ENCODE measurements at places on chromosomes 5 and 9.

DNA sequence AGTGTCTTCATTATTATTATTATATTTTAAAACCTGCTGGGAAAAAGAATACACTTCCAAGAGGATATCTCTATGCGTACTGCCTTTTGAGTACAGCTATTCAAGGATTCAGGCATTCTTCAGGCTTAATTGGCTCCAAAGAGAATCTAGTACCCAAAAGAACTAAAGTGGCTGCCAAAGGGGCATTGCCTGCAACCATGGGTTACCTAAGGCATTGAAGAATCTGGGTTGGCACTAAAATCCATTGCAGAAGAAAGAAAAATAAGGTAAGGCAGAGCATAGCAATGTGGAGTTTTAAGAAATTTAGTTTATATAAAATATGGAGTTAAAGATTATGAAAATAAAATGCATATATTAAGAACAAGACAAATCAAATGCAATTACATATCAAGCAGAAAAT, 223.5 kb downstream of the TMEM161B start:
- no peak for DNase-seq

DNA sequence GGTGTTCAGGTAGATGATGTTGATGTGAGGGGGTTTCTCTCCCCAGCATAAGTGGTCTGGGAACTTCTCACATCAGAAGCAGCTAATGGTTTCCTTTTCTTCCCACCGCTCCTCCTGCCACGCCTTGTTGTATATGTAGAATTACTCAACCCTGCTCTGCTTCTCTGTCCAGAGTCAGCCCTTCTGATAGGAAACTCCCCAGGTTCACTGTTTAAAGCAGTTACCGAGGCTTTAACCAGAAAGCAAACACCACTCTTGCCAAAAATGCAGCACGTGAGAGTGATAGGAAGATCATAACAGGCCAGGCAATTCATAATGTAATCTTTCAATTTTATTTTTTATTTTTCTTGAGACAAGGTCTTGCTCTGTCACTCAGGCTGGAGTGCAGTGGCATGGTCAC, 10.5 kb upstream of the TMEM252 start:
- no peak for DNase-seq

- no peak for DNase-seq
These were observed 31.4 kb upstream of the PSD2 start for GRCh38 chr5:139763930-139764791.

GRCh38 chr5:178325679-178326373, 93.2 kb upstream of the PHYKPL start:
- no peak for DNase-seq

DNA sequence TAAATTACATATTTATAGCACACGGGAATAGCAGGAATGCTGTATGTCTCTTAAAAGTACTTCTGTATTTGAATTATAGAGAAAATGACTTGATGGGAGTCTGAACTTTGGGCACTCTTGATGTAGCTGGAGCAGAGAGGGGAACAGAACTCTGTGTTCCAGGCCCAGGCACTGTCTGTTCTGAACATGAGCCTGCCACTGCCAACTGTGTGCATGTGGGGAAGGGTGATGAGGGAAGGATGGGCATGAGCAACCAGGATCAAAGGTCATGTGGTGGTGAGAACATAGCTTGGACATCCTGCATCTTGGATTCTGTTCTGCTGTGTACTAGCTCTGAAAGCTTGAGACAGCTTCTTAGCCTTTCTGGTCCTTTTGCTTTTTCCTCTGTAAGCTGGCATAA, 16.4 kb upstream of the ZBED3 start:
- DNase-seq = no peak

DNA sequence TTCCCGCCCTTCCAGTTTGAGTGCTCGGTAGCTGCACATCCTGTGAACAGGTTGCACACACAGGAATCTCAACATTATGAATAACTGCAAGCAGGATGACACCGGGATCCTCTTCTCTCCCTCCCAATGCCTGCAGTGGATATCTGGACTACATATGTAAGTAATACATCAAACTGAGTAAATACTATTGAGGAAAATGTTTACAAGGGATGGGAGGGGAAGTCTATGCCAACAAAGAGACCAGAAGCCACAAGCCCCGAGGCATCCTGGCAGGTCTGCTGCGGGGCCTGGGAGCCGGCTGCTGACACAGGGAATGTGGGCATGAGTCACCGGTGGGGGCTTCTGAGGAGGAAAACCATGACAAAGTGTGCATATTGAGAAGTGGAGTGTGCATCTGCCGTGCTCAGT, 8.6 kb upstream of the ANKRD33B start:
- no peak for DNase-seq

DNA sequence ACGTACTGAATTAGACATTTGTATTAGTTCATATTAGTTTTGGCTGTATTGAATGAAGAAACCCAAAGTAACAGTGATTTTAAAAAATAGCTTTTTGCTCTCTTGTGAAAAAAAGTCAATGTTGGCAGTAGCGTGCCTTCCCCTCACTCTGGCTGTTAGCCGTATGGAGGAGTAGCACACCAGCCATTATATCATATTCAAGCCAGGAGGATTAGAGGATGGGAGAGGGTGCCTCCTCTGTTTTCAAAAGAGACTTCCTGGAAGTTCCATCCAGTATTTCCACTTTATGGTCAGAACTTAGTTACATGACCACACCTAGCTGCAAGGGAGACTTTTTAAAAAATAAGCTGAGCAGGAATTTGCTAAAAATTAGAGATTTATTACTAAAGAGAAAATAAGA, 41.2 kb downstream of the GPR21 start:
- DNase-seq = no peak

DNA sequence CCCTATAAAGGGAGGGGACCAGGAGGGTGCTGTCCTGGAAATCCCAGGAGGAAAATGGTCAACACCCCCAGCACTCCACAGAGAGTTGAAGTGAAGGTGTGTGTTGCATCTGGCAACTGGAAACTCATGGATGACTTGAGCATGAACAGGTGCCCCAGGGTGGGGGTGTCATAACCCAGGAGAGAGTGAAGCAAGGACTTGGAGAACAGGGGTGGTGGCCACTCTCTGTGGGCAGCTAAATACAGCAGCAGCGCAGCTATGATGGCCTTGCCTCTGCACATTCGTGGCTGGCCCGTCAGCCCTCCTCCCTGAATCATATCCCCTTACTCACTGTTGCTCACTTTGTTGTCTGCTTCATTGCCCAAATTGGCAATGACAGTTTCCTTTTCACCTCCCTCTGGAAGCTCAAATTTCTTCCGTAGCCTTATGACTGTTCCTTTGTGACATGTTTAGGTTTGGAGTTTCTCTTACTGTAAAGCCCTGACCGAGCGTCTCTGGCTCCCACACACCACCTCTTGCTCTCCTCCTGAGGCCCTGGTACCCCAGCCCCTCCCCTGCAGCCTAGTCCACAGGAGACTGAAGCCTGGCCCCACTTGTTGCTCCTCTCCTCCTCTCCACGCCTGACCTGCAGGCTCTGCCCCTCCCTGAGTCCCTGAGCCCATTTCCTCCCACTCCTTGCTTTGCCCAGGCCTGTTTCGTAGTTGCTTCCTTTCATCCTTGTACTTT, 185.8 kb downstream of the CD180 start:
- no peak for DNase-seq

DNA sequence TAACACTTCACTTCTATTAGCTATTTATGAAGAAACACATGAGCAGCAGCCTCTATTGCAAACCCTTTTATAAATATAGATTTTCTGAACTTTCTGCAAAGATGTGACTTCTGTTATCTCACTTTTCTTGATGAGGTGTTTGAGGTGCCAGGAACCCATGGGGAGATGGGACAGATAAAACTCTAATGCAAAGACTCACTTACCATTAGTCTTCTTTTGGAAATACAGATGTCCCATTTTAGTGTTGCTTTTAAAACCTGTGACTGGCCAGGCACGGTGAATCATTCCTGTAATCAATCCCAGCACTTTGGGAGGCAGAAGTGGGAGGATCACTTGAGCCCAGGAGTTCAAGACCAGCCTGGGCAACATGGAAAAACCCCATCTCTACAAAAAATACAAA, 171.3 kb upstream of the GAS1 start:
- no peak for DNase-seq

DNA sequence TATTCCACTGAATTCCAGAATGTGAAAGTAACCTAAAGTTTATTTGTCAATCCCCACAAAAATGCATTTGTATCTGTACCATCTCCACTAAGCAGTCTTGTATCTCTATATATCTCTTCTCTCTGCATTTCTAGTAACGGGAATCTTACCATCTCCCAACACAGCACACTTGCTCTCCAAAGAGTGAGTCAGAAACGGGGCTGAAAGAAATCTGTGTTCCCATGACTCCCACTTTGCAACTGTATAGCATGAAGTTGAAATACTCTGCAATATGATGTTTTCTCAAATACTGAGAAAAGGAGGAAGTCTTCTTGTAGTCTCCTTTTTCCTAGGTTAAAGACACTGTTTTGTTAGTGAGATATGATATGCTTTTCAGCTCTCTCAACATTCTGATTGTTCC, 848.8 kb upstream of the ACO1 start:
- DNase-seq = no peak

DNA sequence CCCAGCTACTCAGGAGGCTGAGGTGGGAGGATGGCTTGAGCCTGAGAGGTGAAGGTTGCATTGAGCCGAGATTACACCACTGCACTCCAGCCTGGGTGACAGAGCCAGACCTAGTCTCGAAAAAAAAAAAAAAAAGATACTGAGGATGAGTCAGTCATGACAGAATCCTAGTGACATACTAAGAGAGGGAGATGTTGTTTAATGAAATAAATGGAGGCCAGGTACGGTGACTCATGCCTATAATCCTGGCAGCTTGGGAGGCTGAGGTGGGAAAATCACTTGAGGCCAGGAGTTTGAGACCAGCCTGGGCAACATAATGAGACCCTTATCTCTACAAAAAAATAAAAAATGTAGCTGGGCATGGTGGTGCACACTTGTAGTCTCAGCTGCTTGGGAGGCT, 107.2 kb downstream of the ZFAND5 start:
- no peak for DNase-seq

- DNase-seq = no peak
These were observed 113.7 kb downstream of the HTR4 start for GRCh38 chr5:148540647-148541046.

- no peak for DNase-seq
These were observed 163.6 kb upstream of the SMIM23 start for GRCh38 chr5:171622010-171622409.

GRCh38 chr5:40879163-40879942, 29.9 kb upstream of the C7 start:
- no peak for DNase-seq

DNA sequence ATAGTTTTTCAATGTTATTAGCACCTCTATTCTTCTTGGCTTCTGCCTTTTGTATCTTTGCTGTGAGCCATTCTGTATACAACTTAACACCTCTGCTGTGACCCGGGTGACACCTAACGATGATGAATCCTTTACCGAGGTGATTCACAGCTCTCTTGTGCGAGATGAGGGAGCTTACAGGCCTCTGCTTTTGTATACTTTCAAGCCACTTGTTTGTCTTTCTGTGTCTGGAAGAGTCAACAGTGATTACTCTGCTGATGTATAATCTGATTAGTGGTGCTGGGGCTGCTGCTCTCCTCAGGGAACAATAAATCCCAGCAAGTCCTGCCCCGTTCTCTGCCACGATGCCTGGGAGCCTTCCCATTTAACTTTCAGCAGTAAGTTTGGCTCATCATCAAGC, 442.9 kb upstream of the SGCD start:
- DNase-seq = no peak

- no peak for DNase-seq
These were observed 6.2 kb downstream of the ASS1 start for GRCh38 chr9:130451004-130451390.

- no peak for DNase-seq
These were observed 85.6 kb upstream of the LMX1B start for GRCh38 chr9:126528111-126528510.

GRCh38 chr5:159322180-159322579, 8.1 kb downstream of the IL12B start:
- DNase-seq = no peak

DNA sequence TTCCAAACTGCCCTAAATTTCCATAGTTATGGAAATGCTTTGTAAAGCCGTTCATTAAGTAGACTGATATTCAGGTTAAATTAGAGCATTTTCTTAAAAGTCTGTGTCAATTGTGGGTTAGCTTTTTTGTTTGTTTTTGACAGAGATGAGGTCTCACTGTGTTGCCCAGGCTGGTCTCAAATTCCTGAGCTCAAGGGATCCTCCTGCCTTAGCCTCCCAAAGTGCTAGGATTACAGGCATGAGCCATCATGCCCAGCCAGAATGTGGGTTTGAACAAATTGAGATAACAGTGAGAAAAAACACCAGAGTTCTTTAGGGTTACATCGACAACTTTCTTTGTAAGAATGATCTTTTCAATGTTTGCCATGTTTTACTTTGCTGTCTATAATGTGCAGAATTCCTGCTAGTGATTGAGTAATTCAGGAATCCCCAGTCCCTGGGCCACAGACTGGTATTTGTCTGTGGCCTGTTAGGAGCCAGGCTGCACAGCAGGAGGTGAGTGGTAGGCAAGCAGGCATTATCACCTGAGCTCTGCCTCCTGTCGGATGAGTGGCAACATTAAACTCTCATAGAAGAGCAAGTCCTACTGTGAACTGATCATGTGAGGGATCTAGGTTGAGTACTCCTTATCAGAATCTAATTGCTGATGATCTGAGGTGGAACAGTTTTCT, 80.5 kb downstream of the RAI14 start:
- no peak for DNase-seq

GRCh38 chr9:90706230-90706629, 63.6 kb upstream of the DIRAS2 start:
- DNase-seq = no peak

- no peak for DNase-seq
These were observed 151.1 kb upstream of the POU5F2 start for GRCh38 chr5:93892481-93892880.

DNA sequence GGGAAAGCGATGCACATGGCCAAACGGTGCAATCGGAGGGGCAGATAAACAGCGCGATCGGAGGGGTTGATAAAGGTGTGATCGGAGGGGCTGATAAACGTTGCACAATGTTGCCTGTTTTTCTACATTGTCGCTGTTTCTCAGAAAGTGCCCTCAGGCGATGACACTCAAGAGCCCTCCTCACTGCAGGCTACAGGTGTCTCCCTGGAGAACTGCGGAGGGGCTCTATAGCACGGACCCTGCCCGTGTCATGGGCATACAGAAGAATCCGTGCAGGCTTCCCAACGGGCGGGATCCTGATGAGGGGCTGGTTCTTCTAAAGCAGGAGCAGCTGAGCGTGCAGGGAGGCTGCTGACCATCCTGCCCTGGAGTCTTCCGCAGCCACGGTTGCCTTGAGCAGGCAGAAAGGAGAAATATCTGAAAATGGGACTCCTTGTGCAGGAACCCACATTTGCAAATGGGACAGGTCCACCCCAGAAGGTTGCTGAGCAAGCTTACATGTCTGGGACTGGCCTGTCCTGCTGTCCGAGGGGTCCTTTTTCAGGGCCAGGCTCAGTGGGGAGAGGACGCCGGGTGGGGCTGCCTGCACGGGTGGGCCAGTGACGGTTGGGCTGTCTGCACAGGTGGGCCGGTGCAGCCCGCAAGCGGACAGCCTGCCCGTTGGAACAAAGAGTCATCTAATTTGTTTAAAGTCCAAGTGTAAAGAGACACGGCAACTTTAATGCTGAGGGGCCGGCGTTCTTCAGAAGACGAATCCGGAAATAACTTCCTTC, 25.1 kb upstream of the LPCAT1 start:
- DNase-seq = no peak

GRCh38 chr9:83208065-83208850, 145.3 kb upstream of the RASEF start:
- no peak for DNase-seq
